CD4-positive, alpha-beta T cell treated with Interleukin-17A for 1 hour (primary cell): ENCODE measurements at places on chromosomes 12 and 14.
A peak's percentile ranks its signal among the peaks of the same experiment; 100 is the strongest.

DNA sequence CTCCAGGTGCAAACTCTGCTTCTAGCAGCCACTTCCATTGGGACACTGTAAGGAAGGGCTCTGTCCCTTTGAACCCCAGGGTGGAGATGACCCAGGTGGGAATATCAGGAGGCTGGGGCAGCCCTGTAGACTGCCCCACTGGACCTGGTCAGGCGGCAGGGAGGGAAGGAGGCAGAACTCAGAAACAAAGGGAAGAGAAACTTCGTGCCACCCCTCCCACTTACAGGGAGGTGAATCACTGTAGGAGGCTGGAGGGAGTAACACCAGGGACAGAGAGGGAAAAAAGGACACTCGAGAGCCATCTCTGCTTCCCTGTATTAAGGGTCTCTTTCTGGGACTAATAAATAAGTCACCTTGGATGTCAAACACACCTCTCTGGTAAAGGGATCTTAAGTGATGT lies 37.4 kb downstream of the ISCA2 start:
- no peak for DNase-seq

- DNase-seq, result no peak
Measured at GRCh38 chr12:98109266-98109665, 406.1 kb upstream of the TMPO start.

GRCh38 chr12:92404921-92405320 lies 259.3 kb upstream of the BTG1 start:
- DNase-seq, result no peak

DNA sequence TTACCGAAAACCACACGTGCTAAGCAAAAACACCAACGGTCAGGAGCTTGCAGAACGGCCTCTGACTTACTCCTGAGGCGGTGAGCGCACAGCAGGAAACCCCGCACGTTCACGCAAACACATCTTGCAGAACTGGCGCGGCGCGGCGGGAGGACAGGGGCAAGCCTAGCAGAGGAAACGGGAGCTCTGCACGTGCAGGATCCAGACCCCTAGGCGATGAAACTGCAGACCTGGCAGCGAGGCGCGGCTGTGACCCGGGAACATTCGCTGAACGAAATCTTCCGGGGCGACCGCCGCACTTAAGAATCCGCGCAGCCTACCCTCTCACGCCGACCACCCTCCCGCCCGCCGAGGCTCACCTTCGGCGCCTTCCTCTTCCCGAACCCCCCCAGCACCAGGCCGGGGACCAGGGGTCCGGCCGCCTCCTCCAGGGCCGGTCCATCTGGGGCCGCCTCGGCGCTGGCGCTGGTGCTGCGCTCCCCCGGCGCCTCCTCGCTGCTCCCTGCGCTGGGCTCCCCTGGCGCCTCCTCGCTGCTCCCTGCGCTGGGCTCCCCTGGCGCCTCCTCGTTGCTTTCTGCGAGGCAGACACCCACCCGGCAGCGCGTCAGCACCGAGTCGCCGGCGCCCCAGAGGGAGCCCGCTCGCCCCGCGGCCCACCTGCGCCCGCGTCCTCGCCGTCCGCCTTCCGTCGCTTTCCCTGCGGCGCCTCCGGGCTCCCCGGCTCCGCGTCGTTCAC lies 615 bp downstream of the DDX51 start:
- DNase-seq, result no peak

DNA sequence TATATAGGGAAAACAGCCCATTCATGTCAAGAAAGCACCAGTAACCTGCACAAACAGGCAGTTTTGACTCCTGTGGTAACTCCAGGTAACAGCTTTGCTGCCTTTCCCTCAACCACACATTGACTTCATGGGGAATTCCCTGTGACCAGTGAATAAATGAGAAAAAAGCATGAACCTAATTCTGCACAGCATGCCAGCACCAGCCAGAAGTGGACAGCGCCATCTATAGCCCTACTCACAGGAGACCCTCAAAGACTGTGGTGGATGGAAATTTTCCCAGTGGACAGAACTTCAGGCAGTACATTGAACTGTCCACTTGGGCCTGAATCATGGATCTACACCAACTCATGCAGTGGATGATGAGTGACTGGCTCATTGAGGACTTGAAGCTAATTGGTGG lies 152.1 kb downstream of the SLC8A3 start:
- DNase-seq, result no peak

DNA sequence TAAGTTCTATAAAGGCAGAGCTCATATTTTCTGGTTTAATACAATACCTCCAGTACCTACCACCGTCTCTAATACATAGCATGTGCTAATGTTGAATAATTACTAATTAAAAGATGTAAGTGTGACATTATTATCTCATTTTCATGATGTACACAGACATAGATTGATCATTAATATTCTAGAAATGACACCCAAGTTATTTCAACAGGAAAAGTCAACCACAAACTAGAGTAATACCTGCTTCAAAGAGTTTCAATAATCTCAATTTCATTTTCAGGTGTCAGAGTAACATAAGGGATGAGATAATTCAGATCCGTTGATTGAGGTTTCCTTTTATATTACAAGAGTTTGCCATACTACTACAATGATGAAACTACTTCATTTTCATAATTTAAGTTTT lies 388.9 kb downstream of the SOX5 start:
- no peak for DNase-seq

DNA sequence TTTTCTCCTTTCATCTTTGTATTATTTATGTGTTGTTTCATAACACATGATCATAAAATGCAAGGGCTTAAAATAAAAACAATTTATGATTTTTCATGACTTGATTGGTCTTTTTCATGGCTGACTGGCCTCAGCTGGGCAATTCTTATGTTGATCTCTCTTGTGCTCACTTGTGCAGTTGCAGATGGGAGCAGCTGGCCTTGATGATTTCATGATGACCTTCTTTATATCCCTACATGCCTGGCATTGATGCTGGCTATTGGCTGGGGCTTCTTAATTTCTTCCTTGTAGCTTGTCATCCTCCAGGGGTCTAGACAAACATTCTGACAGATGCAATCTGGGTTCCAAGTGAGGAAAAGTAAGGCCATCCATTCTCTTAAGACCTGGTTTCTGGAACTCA lies 1832.8 kb upstream of the FLRT2 start:
- no peak for DNase-seq

GRCh38 chr12:53746592-53747092 lies 5.1 kb downstream of the CISTR start:
- peak; percentile 89 for DNase-seq

DNA sequence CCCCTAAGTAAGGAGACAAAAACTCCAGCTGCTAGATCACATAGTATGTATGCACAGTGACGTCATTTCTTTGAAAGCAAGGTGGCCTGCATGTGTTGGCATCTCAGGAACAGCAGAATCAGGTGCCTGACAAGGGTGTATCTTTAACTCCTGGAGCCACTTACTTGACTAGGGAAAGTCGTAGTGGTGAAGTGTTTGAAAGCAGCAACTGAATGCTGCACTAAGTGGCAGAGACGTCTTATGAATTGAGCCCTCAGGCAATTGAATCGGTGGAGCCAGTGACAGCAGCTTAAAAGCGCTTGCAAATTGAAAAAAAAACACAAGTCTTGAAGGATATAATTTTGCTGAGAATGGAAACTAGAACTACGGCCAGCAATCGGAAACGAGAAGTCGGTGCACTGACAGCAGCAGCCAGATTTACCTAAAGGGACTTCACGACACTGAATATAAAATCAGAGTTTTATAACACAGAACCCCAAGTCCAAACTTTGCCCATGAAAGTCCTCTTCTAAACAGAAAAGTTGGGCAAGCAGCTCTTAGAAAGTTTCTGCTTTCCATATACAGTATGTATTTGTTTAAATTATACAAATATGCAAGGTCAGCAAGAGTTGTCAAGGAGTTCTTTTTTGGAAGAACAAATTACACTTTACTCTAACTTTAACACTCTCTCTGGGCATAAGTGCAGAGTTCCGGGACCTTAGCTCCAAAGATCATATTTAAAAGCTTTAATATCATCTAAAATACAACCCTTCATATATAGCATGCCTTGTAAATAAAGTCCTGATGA lies 1.1 kb downstream of the IGF1 start:
- DNase-seq, result no peak

DNA sequence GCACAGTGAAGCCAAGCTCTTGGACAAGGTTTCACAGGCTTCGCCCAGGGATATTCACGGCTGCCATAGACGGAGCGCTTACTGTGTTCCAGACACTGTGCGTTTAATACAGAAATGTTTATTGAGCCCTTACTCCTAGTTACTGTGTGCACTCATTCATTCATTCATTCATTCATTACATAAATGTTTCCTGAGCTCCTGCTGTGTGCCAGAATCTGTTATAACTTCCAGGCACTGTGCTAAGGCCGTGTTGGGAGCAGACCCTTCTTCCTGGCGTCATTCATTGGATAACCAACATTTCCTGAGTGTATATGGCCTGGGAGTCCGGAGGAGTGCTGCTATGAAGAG lies 760 bp upstream of the MED13L start:
- no peak for DNase-seq

- DNase-seq, result no peak
Measured at GRCh38 chr14:65872536-65872935, 460.0 kb downstream of the FUT8 start.

GRCh38 chr12:40149673-40150260 lies 43.9 kb upstream of the SLC2A13 start:
- DNase-seq, result no peak

GRCh38 chr12:85948340-85948739 lies 74.2 kb downstream of the NTS start:
- no peak for DNase-seq

DNA sequence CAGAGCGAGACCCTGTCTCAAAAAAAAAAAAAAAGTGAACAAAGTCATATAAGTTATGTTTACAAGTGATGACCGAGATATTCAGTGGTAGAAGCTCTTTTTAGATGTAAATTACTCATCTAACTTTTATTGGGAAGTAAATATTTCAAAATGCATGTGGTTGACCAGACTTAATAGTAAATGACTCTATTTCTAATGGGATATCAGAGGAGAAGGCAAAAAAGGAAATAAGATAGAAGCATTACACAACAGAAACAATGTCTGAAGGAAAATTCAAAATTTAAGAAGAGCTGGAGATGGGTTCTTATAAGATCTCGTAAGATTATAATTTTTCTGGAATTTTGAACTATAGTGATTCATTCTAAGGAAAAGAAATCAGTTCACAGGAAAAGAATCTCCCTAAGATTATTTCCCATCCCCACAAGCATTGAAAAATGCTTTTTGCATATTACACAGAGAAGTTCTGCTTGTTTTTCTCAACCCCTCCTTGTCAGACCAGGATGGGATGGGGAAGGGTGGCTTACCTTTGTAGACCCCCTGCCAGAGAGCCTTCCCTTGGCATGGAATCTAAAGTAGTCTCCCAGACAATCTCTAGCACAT lies 63.1 kb upstream of the STK38L start:
- DNase-seq, result no peak

- no peak for DNase-seq
Measured at GRCh38 chr12:8069582-8069981, 3.4 kb upstream of the C3AR1 start.

DNA sequence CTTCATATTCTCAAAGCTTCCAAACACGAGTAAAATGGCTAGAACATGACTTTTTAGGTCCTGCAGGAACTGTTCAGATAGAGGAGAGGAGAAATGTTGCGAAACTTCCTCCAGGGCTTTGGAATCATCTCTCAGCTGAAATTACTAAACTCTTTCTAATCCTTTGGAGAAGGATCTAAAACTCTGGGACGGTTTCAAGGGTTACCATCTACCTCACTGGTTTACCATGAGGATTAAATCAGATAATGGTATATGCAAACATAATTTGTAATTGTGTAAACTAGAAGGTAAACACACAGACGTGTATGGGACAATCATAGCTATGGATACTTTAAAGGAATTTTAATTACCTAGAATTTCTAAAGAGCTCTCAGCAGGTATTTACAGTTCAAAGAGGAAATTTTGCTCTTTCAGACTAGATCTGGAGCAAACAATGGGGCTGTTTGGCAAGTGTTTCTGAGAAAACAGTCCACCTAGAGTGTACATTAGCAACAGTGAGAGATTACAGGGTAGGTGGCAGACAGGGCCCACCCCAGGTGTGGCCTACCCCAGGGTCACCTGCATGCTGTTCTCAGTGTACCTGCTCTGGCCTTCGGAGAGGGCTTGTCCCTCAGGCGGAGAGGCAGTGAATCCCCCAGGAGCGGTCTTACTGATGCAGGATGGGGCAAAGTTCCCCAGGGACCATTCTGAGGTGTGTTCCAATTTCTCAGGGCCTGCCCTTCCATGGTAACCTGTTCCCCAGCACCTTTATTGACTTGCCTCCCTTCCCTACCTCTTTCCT lies 124.7 kb upstream of the MAX start:
- DNase-seq, result no peak

DNA sequence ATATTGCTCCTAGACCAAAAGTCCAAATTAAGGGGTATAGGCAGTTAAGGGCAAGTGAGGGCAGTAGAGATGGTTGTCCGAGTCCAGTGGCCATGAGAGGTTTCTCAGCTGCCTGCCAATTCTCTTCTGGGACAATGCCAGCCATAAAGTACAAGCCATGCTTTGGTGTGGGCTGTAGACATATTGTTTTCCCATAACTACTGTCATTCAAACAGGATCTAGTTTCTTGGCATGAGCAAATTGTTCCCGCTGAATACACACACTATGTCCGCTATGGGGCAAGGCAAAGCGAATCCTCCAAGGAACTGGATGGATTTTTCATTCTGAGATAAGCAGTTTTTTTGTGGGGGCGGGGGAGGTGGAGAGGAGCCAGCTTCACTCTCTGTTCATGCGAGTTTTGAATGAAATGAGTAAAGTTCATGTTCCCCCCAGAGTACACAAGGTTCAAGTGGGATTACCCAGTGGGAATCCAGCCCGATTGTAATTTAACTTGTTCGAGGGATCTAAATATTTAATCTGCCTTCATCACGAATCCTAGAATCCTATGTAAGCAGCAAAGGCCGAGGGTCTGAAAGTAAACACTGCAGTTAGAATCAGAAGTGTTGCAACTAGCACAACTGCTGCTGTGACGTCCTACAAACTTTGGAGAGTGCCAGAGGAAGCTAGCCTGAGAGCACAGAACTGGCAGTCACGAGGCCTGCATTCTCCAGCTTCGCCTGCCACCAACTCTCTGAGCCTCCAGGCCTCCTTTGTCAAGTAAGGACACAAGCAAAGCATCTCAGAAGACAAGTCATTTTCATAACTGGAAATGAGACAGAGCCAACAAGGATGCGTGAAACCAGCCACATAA lies 137.0 kb downstream of the CRADD start:
- DNase-seq, result no peak

GRCh38 chr14:74630881-74631690 lies 19.0 kb upstream of the LTBP2 start:
- no peak for DNase-seq
